Activated CD4-positive, alpha-beta T cell treated with anti-CD3 and anti-CD28 coated beads, Interleukin-2, amount 50 U/mL, for 48 hours (primary cell): ENCODE measurements at places on chromosomes 7 and 10.

GRCh38 chr7:101519324-101520023 lies 109.6 kb downstream of the MYL10 start:
- no peak for DNase-seq

- DNase-seq, result no peak
Observed at GRCh38 chr10:47245731-47246350, 54.2 kb upstream of the GDF10 start.

GRCh38 chr10:105658696-105659095 lies 1017.6 kb downstream of the SORCS3 start:
- no peak for DNase-seq

DNA sequence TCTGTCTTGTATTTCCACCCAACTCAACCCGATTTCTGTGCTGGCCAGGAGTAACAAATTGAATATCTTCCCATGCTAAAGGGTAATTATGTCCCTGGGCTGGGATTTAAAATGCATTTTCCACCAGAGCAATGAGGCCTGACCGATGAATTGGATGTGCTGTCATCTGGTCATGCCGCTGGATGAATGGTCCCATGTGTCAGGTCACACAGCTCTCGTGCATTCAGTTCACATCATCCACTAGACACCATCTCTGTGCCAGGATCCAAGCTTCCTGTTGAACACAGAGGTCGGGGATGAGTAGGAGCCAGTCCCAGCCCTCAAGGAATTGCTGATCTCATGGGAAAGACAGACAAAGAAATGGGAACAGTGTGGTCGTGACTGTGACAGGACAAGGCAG lies 200.8 kb downstream of the ADRA2A start:
- no peak for DNase-seq

DNA sequence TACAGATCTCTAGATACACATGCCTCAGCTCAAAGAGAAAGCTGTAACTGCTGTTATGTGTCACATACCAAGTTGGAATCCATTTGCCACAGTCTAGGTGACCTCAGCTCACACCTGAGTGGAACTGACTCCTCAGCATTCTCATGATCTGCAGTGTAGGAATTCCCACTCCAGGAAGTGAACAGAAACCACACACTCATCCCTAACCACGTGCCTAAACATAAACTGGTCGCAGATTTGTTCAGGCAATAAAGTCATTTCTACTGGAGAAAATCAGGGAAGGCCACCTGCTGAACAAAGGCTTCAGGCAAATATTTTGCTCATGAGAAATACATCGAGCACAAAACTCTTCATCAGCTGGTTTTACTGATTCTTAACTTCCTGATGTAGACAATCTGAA lies 23.0 kb upstream of the ZMYND11 start:
- DNase-seq, result no peak

- no peak for DNase-seq
Observed at GRCh38 chr10:18236756-18237155, 96.5 kb downstream of the CACNB2 start.

DNA sequence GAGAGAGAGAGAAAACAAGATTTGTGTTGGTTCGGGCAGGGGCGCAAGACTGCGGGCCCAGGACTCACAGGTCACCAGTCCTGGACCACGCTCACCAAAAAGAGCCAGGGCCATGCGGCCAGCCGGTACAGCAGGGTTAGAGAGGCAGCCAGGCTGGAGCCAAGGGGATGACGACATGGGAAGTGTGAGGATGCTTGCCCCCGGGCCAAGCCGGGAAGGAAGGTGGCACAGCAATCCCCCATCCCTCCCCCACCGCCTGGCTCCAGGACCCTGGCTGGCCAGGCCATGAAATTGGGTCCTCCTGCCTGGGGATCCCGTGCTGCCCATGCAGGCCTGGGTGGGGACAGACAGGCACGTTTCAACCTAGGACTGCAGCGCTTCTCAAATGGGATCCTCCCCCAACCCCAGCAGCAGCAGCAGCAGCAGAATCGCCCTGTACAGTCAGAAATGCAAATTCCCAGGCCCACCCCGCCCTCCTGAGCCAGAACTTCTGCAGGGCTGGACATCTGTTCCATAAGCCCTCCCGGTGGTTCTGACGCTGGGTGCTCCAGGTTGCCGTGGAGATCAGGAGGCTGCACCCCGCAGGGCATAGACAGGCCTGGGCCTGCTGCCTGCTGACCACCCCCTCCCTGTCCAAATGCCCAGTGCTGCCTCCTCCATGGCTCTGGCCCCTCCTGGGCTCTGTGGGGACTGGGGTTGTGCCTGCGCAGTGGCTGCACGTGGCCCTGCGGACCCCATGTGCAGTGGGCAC lies 35.0 kb downstream of the YKT6 start:
- DNase-seq, result no peak

DNA sequence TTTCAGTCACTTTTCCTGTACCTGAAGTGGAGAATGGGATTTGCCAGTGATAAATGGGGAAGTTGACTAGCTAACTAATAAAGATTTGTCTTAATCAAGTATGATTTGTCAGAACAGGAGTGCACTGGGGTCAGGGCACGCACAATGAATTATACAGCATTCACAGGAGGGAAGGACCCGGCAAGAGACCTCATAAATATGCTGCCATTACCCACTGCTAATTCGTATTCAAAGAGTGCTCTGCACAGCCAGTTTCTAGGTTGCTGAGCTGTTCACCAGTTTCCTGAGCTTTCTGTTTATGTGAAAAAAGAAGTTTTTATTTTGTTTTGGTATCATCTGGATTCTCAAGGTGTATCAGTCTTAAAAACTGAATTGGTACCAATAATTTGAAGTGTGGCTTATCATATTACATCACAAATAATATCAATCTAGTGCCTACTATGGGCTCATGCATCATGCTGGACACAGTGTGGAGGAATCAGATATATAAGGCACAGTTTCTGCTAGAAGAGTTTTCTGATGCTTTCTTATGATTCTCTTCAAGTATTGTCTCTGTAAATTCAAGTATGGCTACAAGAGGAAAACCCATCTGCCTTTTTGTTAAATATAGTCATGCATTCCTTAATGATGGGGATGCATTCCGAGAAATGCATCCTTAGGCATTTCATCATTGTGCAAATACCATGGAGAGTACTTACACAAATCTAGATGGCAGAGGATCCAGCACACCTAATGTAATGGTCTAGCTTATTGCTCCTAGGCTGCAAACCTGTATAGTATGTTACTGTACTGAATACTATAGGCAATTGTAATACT lies 202.2 kb downstream of the VTI1A start:
- DNase-seq, result no peak
